ENCODE measurements at places on chromosomes 11 and 22.

- DNase-seq = no peak
Observed at GRCh38 chr11:61120706-61121191, 18.5 kb downstream of the CD5 start.

GRCh38 chr11:64359712-64360445 lies 917 bp downstream of the RPS6KA4 start:
- no peak for DNase-seq

DNA sequence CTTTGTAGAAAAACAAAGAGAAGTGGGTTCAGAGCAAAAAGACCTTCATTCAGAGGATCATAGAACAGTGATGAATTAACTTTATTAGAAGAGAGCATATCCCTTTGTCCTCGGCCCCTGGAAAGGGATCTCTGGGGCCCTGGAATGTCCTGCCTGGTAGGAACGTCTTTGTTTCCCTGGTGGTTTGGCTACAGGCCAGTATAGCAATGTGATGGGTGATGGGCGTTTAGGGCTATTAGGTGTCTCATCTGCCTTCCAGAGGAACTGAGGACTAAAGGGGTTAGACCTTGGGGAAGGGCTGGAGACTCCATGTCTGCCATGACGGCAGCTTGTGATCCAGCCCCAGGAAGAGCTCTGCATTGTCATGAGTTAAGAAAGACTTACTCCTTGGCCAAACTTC lies 9.1 kb downstream of the APOL4 start:
- no peak for DNase-seq

- DNase-seq = no peak
Observed at GRCh38 chr11:96708219-96708878, 318.5 kb downstream of the JRKL start.

GRCh38 chr11:133038850-133039249 lies 493.5 kb downstream of the OPCML start:
- no peak for DNase-seq

DNA sequence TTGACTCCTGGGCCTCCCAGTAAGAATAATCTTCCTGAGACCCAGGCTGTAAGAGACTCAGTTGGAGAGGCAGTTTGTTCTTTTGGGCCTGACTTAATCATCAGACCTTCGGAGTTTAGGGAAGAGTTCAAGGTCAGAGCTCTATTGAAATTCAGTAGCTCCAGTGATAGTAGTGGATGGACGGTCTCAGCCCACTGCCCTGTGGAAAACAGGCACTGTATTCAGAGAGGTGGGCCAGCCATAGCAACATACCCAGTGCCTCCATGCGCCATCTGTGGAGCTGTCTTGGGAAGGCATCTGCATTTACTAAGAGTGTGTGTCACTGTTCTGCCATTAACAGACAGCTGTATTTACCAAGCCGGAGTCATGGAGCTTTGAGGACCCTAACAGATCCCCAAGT lies 2.9 kb downstream of the SMARCB1 start:
- DNase-seq = no peak
